WTC11 (cell line): ENCODE measurements at places on chromosomes 6 and 20. TPM values are rescaled to one million over a fixed set of nuclear protein-coding genes. Genes with fewer than 3 reads are reported as not detected.

PANK2 gene
- total RNA-seq, result 60.3 to 63.7 TPM (median 62.7 TPM) in 3 replicates

TEAD3 gene
- total RNA-seq, result 32.0 to 34.3 TPM (median 33.9 TPM) in 3 replicates

SKIC2 gene
- 80.0 to 84.0 TPM (median 81.8 TPM) in 3 replicates for total RNA-seq

PACRG gene
- total RNA-seq, result 0.44 TPM in 2 of 3 replicates, not detected in the other

LBP gene
- 0.27 to 0.37 TPM (median 0.34 TPM) in 3 replicates for total RNA-seq

KIAA0408 gene
- total RNA-seq, result 7.5 to 12.2 TPM (median 9.1 TPM) in 3 replicates

ZSCAN23 gene
- 8.7 to 9.3 TPM (median 9.0 TPM) in 3 replicates for total RNA-seq

WFDC9 gene
- not detected in 3 replicates for total RNA-seq

PHACTR1 gene
- total RNA-seq, result 13.5 to 15.5 TPM (median 13.6 TPM) in 3 replicates

ZNF831 gene
- 0.02 to 0.04 TPM in 2 of 3 replicates, not detected in the other for total RNA-seq

HCRTR2 gene
- not detected in 3 replicates for total RNA-seq

SEL1L2 gene
- total RNA-seq, result 0.37 TPM in 1 of 3 replicates, not detected in the others

RAD21L1 gene
- 0.62 to 0.77 TPM (median 0.73 TPM) in 3 replicates for total RNA-seq

ENPP3 gene
- total RNA-seq, result 0.48 TPM in 1 of 3 replicates, not detected in the others

EDN3 gene
- total RNA-seq, result 0.09 to 0.25 TPM (median 0.13 TPM) in 3 replicates
